ENCODE measurements at places on chromosomes 7 and 10. TPM values are rescaled to one million over a fixed set of nuclear protein-coding genes. Genes with fewer than 3 reads are reported as not detected.

Gene SKIDA1
- 2.7 TPM for total RNA-seq

Gene EGR2
- total RNA-seq: 0.73 TPM

Gene STEAP4
- total RNA-seq: 3.1 TPM

Gene SPDYE2B
- not detected for total RNA-seq

- no peaks in the 10 kb centered on the region for H3K27me3 ChIP-seq
- no peak overlapping the region for H3K4me3 ChIP-seq
- no peaks in the 10 kb centered on the region for H3K36me3 ChIP-seq
These were observed 45.4 kb upstream of the MBL2 start for GRCh38 chr10:52818019-52818418.

DNA sequence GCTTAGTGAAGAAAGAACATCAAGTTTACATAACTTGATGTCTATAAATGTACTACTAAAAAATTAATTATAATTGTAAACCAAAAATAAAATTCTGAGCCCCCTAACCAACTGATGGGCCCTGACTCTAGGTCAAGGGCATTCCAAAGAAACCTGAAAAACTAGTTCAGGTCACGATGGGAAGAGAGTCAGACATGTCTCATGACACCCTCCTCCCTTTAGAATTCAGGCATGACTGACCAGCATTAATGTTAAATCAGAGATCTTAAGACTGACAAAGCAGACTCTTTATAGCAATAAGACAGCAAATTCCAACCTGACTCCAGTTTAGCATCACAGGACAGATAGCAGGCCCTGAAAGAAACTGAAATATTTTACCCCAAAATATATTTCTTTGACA, 21.6 kb upstream of the OTUD1 start:
- no peaks in the 10 kb centered on the region for H3K4me1 ChIP-seq
- no peaks in the 10 kb centered on the region for H3K27me3 ChIP-seq
- H3K36me3 ChIP-seq: no peaks in the 10 kb centered on the region
- no peak for DNase-seq
- H3K27ac ChIP-seq: no peak overlapping the region
- no peak overlapping the region for H3K4me3 ChIP-seq

- no peaks in the 10 kb centered on the region for H3K27me3 ChIP-seq
- DNase-seq: no peak
- no peaks in the 10 kb centered on the region for H3K36me3 ChIP-seq
- H3K4me3 ChIP-seq: peak overlapping the region; percentile 62
- H3K4me1 ChIP-seq: peaks cover 23% of the 10 kb centered on the region
- peak overlapping the region; percentile 98 for H3K27ac ChIP-seq
These were observed 865 bp downstream of the ZNF438 start for GRCh38 chr10:31030800-31031199.

DNA sequence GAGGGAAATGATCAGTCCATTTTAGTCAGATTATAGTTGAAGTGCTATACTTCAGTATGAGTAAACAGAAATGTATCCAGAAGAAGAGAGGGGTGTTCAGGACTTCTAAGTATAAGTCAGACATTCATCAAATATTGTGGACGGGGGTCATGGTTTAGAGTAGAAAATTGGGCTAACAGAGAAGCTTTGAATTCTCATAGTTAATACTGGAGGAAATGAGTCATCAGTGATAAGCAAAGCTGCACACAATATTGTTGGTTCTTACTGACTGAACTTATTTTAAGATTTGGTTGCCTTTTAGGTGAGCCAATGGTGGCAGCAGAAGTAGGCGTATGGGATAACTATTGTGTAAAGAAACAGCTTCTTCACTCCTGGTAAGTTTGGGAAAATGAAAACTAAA, 1.7 kb upstream of the SUMF2 start:
- DNase-seq: no peak
- H3K27ac ChIP-seq: peak overlapping the region; percentile 98
- no peaks in the 10 kb centered on the region for H3K27me3 ChIP-seq
- peaks cover 52% of the 10 kb centered on the region for H3K4me1 ChIP-seq
- no peak overlapping the region for H3K4me3 ChIP-seq

- no peak overlapping the region for H3K27ac ChIP-seq
- H3K4me3 ChIP-seq: no peak overlapping the region
- peaks cover 5% of the 10 kb centered on the region for H3K4me1 ChIP-seq
- no peaks in the 10 kb centered on the region for H3K27me3 ChIP-seq
These were observed 185.2 kb downstream of the SKIDA1 start for GRCh38 chr10:21340331-21340730.

- H3K4me3 ChIP-seq: peak overlapping the region; percentile 59
- peak; percentile 80 for DNase-seq
- H3K36me3 ChIP-seq: no peaks in the 10 kb centered on the region
- H3K4me1 ChIP-seq: no peaks in the 10 kb centered on the region
- H3K27me3 ChIP-seq: peaks cover 9% of the 10 kb centered on the region
These were observed 1301.5 kb upstream of the SORCS1 start for GRCh38 chr10:108465871-108466641.

DNA sequence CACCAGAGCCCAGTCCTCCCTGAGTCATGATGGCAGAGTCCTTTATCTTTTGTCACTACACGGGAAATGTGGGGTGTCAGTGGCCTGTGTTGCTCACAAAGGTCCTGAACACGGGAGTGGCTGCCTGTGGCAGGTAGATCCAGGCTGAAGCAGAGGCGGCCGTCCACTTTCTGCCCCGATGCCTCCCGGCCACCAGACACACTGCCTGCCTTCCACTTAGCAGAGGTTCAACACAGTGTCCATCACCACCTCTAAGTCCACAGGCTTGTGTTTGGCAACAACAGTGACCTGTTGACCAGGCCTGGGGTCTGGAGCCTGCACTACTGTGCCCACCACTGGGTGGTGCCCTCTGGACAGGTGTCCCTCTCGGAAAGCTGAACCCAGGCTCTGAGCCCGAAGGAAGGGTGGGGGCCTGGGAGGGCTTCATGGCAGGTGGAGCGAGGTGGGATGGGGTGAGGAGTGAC, 49.9 kb upstream of the CAMK2B start:
- no peak overlapping the region for H3K27ac ChIP-seq
- peak; percentile 16 for DNase-seq
- no peaks in the 10 kb centered on the region for H3K27me3 ChIP-seq
- no peaks in the 10 kb centered on the region for H3K4me1 ChIP-seq

DNA sequence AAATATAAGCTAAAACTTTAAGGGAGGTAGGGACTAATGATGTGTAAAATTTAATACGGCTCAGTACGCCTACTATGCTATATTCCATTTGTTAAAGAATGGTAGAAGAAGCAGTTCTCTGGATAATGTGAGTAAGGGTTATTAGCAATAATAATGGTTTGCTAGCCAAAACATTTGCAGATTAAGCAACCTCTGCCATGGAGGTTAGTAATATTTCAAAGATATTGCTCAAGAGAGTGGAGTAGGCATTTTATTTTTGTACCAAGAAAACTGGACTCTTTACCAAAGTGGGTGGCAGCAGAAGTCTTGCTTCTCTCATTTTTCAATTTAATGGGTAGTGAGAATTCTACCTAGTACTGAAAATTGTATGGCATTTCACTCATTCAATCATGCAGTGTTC, 158.9 kb upstream of the TMEM106B start:
- no peak overlapping the region for H3K4me3 ChIP-seq
- H3K36me3 ChIP-seq: no peaks in the 10 kb centered on the region
- no peak for DNase-seq

DNA sequence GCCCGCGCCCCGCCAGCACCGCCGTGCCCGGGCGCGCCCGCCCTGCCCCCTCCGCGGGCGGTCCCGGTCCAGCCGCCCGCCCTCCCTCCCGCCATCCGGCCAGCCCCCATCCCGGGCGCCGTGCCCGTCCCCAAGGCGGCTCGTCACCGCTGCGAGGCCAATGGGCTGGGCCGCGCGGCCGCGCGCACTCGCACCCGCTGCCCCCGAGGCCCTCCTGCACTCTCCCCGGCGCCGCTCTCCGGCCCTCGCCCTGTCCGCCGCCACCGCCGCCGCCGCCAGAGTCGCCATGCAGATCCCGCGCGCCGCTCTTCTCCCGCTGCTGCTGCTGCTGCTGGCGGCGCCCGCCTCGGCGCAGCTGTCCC, at the start of gene HTRA1:
Gene HTRA1 (plus strand): TSS at position 187 of the 362 bp plus-strand sequence. CDS start 100 bp downstream, at position 287.
- peak within 1 kb of the TSS; percentile 9 for H3K27ac ChIP-seq
- H3K27me3 ChIP-seq: peaks cover 63% of the 10 kb centered on the region
- H3K4me1 ChIP-seq: peaks cover 22% of the 10 kb centered on the region
- peak; percentile 56 for DNase-seq
- peak within 1 kb of the TSS; percentile 81 for H3K4me3 ChIP-seq

DNA sequence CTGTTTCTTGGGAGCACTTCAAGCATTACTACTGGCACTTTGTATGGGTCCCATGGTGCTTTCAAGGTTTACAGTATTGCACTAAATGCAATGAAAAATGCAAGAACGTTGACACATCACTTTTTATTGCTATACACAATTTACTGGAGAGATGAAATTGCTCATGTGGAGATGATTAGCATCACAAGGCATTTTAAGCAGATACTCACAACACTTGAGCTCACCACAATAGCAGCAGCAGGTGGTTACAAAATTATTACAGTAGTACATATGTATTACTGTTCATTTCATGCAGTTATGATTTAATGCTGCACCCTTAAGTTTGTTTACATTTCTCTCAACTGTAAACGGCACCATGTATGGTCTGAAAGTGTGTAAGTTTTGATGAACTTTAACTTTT, 537.7 kb downstream of the GRM8 start:
- no peaks in the 10 kb centered on the region for H3K27me3 ChIP-seq
- H3K4me1 ChIP-seq: no peaks in the 10 kb centered on the region
- H3K4me3 ChIP-seq: no peak overlapping the region
- H3K36me3 ChIP-seq: no peaks in the 10 kb centered on the region

- H3K27ac ChIP-seq: no peak overlapping the region
- no peaks in the 10 kb centered on the region for H3K27me3 ChIP-seq
- no peak for DNase-seq
- no peaks in the 10 kb centered on the region for H3K4me1 ChIP-seq
- H3K4me3 ChIP-seq: no peak overlapping the region
- H3K36me3 ChIP-seq: no peaks in the 10 kb centered on the region
These were observed 357.7 kb upstream of the LRRN3 start for GRCh38 chr7:110733221-110733620.

DNA sequence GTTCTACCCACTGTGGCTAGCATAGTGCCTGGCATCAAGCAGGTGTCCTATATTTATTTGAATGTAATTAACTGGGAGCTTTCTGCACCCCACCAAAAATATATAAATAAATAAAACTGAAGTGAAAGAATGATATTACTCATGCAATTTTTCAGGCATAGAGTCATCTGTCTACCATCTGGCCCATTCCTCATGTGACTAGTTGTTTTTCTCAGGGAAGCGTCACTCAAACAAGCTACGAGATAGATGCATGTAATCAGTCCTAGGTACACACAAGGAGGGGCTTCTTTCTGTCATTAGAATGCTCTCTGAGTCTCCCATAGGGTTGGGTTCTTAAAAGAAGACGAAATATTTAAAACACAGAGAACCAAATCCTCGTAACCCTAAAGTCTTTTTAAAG, 255.5 kb upstream of the KMT2E start:
- no peaks in the 10 kb centered on the region for H3K4me1 ChIP-seq
- no peak for DNase-seq
- H3K27ac ChIP-seq: no peak overlapping the region
- no peaks in the 10 kb centered on the region for H3K36me3 ChIP-seq
- no peak overlapping the region for H3K4me3 ChIP-seq
